ENCODE measurements at places on chromosomes 12 and 14. TPM values are rescaled to one million over a fixed set of nuclear protein-coding genes. Genes with fewer than 3 reads are reported as not detected.

GRCh38 chr12:121314431-121314830 lies 17.9 kb upstream of the CAMKK2 start:
- DNase-seq: no peak

DNA sequence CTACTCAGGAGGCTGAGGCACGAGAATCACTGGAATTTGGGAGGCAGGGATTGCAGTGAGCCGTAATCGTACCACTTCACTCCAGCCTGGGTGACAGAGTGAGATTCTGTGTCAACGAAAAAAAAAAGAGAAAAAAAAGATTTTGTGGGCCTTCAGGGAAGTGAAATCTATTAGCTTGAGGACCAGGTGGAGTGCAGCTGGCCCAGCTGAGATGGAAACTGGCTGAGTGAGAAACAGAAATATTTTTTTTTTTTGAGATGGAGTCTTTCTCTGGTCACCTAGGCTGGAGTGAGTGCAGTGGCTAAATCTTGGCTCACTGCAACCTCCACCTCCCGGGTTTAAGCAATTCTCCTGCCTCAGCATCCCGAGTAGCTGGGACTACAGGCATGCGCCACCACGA lies 2.3 kb upstream of the CLEC4C start:
- no peak for DNase-seq

- DNase-seq: no peak
These were observed 133.1 kb downstream of the TMEM30B start for GRCh38 chr14:61147831-61148549.

DNA sequence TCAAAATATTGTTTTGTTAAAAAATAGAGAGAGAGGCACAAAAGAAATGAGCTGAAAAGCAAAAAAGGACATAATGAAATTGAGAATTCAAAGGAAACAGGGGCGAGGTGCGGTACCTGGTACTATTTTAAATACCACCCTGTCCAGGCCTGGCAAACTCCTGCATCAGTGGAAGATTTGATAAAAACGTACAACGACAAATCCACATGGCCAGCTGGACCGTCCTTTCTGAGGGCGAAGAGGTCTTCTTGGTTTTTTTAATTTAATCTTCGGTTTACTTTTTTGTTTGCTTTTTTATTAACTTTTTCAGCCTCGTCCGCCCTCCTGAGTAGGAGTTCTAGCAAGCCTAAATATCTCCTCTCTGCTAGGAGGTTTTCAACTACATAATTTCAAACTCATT lies 11.9 kb downstream of the BCL11B start:
- peak; percentile 38 for DNase-seq

GRCh38 chr14:58872061-58872460 lies 234.3 kb downstream of the DACT1 start:
- DNase-seq: no peak

DNA sequence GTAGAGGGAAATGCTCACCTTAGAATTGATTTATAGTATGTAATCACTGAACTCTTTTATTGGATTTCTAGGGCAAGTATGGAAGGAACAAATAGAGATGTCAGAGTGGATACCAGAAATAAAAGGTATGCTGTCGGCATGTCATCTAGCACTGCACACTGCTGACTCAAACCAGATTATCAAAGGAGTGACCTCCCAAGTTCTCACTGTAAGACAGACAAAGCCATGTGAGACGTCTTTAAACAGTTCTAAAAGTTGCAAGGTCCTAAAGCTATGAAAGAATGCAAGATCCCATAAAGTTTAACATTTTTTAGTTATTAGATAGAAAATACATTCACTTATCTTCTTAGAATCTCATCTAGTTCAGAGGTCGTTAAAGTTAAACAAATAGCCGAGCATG lies 70.0 kb upstream of the CPM start:
- no peak for DNase-seq

- DNase-seq: no peak
These were observed 81.4 kb upstream of the FERMT2 start for GRCh38 chr14:53032161-53032803.

DNA sequence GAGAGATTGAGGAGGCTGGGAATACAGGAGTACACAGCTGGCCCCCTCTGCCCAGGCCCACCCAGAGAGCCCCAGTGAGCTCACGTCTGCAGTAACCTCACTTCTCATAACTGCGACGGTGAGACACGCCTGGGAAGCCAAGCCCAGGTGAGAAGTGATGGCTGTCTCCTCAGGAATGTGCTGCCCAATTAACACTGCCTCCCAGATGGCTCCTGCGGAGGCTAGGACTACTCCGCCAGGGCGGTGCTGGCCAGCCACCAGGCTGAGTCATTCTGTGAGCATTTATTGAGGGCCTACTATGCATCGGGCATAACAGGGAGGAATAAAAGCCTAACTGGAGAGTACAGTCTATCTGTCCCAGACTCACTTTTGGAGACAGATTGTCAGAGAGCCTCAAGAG lies 9.3 kb upstream of the TMEM106C start:
- DNase-seq: no peak

DNA sequence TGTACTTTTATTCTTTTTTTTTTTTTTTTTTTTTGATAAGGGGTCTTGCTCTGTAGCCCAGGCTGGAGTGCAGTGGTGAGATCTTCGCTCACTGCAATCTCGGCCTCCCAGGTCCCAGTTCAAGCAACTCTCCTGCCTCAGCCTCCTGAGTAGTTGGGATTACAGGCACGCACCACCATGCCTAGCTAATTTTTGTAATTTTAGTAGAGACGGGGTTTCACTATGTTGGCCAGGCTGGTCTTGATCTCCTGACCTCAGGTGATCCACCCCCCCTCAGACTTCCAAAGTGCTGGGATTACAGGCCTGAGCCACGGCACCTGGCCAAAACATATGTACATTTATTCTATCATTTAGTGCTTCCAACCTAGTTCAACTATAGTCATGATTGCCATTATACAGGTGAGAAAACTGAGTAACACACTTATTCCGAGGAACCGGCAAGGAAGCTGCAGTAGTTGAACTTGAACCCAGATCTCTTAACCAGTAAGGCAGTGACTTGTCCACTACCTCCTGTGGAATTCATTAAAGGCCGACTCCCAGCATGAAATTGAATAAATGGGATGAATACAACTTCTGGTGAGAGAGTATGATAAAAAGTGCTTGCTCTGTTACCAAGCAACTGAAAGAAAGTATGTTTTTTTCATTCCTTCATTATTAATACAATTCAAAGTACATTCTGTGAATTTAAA lies 755 bp upstream of the ATF7IP start:
- DNase-seq: no peak

DNA sequence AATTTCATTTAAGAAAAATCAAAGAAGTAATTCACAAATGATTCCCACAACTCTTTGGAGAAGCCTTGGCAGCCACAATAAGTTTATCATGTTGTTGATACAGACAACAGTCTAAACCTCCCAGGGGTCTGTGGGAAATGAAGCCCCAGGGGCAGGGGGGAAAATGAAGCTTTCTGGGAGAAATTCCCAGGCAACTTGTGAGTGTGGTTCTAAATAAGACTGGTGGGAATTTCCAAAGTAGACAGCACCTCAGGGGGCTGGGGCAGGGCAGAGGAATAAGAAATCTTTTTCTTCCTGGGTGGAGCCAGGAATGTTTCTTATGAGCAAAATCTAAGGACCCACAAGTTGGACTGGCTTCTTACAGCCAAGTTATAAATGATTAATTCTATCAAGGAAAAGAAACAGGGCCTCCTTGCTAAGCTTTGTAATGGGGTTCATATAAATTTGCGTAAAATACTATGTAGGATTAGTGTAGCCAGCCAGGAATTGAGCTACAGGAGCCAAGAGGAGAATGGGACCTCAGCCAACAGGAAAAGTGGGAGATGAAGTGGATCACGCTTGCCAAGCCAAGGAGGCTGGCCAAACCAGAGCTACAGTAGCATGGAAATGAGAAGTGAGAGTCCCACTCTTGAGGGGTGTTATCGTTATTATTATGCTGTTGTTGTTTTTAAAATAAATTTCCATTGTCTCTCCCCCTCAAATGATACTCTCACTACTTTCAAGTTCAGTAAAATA lies 182.9 kb upstream of the FAR2 start:
- DNase-seq: no peak

DNA sequence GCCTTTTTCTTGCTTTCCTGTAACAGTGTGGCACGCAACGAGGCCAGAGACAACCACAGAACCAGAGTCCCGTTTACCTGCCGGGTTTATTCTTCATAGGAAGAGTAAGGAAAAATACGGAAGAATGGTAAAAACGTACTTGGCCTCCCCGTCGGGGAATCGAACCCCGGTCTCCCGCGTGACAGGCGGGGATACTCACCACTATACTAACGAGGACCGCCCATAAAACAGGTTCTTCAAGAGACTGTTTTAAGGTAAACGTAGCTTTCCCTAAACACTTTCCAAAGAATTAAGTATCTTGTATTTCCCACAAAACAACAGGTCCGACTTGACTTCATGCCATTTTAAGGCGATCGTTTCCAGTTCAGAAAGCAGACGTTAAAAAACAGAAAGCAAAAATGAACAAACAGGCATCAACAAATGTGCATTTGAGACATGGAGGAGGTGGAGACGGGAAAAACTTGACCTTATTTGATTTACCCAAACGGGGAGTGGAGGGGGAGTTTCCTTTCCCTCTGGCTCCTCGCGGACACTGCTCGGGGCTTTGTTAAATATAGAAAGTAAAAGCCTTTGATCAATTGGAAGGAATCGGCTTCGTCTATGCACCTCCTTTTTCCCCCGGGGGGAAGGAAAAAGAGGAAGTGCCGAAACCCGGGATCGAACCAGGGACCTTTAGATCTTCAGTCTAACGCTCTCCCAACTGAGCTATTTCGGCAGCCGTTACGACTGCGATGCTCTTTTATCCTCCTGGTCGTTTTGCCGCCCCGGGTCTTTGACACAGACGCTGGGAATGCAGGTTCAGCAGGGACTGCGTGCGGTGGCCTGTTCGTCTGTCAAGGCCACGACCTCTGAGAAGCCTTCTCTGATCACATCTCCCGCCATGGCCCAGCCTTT lies 13.0 kb upstream of the UBC start:
- peak; percentile 96 for DNase-seq

- DNase-seq: no peak
These were observed 56.1 kb upstream of the DDX11 start for GRCh38 chr12:31017535-31017934.

DNA sequence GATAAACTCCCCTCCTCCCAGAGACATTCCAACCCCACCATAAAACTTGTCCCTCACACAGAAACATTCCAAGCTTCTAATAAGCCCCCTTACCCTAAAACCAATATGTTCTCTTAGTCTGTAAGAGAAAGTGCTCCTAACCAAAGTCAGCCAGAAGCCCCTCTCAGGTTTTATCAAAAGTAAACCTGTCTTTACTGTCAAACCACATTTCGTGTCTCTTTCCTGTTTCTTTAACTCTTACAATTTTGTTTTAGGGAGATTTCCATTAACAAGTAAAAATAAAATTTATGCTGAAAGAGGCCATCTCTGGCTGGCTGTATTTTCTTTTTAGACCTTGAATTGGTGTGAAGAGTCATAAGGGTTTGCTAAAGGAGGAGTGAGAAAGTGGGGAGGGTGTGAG lies 29.8 kb upstream of the CAPRIN2 start:
- DNase-seq: no peak

- DNase-seq: no peak
These were observed 14.7 kb upstream of the KRT86 start for GRCh38 chr12:52259657-52260243.

DNA sequence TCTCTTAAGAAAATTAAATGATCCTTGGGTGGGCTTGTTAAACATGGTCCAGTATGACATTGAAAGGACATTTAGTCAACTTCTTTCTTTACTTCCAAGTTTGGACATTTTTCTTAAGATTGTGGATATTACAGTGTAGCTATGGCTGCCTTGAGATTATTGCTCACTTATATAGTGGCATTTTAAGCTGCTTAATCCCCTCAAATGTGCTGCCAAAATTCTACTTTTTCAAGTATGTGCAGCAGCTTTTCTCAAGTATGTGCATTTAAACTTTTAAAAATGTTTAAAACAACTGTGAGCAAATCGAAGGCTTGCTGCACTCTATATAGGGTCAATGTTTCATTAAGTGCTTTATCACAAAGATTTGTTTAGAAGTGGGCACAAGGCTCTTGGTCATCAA lies 7.4 kb downstream of the TXNRD1 start:
- no peak for DNase-seq

GRCh38 chr14:74733221-74733620 lies 20.3 kb downstream of the FCF1 start:
- DNase-seq: no peak

- no peak for DNase-seq
These were observed 246.4 kb downstream of the RPL10L start for GRCh38 chr14:46404865-46405811.

DNA sequence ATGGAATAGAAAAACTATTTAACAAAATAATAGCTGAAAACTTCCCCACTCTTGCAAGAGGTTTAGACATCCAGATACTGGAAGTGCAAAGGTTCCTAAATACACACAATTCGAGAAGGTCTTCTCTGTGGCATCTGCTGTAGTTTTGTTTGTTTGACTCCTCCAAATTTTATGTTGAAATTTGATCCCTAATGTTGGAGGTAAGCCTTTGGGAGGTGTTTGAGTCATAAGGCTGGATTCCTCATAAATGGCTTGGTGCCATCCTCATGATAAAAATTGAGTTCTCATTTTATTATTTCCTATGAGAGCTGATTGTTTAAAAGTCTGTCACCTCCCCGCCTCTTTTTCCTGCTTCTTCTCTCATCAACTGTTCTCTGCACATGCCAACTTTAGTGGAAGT lies 182.7 kb downstream of the MYRFL start:
- no peak for DNase-seq

DNA sequence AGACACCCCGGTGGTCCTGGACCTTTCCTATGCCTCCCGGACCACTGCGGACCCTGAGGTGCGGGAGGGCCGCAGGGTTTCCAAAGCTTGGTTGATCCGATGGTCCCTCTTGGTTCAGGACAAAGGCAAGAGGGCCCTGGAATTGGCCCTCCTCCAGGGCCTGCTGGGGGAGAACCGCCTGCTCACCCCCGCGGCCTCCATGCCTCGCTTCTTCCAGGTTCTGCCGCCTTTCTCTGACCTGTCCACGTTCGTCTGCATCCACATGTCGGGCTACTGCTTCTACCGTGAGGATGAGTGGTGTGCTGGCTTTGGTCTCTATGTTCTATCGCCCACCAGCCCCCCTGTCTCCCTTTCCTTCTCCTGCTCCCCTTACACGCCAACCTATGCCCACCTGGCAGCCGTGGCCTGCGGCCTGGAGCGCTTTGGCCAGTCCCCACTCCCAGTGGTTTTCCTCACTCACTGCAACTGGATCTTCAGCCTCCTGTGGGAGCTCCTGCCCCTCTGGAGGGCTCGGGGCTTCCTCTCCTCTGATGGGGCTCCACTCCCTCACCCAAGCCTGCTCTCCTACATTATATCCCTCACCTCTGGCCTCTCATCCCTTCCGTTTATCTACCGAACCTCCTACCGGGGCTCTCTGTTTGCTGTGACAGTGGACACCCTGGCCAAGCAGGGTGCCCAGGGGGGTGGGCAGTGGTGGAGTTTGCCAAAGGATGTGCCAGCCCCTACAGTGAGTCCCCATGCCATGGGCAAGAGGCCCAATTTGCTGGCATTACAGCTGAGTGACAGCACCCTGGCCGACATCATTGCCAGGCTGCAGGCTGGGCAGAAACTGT lies 13.8 kb downstream of the CBLN3 start:
- DNase-seq: no peak

The FOXN4 gene
- total RNA-seq: not detected

The GUCY2C gene
- not detected for total RNA-seq

The TMEM263 gene
- 18.9 TPM for total RNA-seq

The RNASE1 gene
- not detected for total RNA-seq

The GPRC5D gene
- total RNA-seq: not detected

The TAS2R43 gene
- total RNA-seq: 0.28 TPM

The PSMA6 gene
- total RNA-seq: 299 TPM

The SLC35F4 gene
- not detected for total RNA-seq

The CRIP2 gene
- 0.68 TPM for total RNA-seq

The TMBIM4 gene
- 64.5 TPM for total RNA-seq

The BDKRB2 gene
- not detected for total RNA-seq

The NEUROD4 gene
- total RNA-seq: not detected

The CDKL1 gene
- 17.6 TPM for total RNA-seq

The PIWIL1 gene
- total RNA-seq: not detected

The HOXC11 gene
- total RNA-seq: not detected

The ADAMTS20 gene
- not detected for total RNA-seq

All from activated CD8-positive, alpha-beta memory T cell treated with anti-CD3 and anti-CD28 coated beads, Interleukin-2, amount 10 ng/mL, durations not matched to agents 7 days and 5 days (primary cell).